Activated effector memory CD4-positive, alpha-beta T cell treated with anti-CD3 and anti-CD28 coated beads, Interleukin-2, amount 50 U/mL, for 16 hours (primary cell): ENCODE measurements at places on chromosomes 7 and 10.

GRCh38 chr10:71478173-71478572, 81.5 kb downstream of the CDH23 start:
- DNase-seq = no peak

DNA sequence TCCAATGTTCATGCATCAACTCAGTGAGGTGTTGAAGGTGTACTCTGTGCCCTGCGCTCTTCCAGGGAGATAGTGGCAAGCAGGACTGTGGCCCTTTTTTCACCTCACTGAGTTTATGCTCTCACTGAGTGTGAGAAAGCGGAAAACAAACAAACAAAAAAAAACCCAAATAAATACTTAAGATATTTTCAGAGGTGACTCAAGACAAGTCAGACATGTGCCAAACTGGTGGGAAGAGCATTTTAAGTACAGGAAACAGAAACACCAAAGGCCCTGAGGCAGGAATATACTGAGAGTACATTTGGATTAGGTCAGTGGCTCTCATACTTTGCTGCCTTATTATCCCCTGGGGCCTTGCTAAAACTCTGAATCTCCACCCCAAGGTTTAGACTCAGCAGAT, 111.9 kb upstream of the IGFBP3 start:
- DNase-seq = no peak

GRCh38 chr7:93060025-93060424, 57.8 kb downstream of the SAMD9 start:
- DNase-seq = no peak

GRCh38 chr7:46459942-46460341, 538.9 kb upstream of the IGFBP3 start:
- DNase-seq = no peak

DNA sequence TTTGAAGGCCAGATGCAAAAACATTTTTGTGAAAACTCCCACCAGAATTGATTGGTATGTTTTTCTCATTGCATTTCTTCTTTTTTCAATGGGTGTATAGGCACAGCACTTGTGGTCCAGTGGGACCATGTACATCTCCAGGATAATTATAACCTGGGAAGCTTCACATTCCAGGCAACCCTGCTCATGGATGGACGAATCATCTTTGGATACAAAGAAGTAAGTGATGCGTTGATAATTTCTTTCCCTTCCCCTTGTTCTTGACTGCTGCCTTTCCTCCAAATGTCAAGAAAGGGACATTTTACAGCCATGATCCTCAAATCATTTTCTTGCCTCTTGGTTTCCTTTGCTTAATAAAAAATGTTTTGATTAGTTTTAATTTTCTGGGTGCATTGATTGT, 331.5 kb downstream of the PLXDC2 start:
- DNase-seq = no peak

GRCh38 chr10:12724807-12725579, 276.5 kb downstream of the CCDC3 start:
- no peak for DNase-seq

GRCh38 chr7:2633538-2634266, 1.9 kb downstream of the TTYH3 start:
- peak; percentile 77 for DNase-seq

DNA sequence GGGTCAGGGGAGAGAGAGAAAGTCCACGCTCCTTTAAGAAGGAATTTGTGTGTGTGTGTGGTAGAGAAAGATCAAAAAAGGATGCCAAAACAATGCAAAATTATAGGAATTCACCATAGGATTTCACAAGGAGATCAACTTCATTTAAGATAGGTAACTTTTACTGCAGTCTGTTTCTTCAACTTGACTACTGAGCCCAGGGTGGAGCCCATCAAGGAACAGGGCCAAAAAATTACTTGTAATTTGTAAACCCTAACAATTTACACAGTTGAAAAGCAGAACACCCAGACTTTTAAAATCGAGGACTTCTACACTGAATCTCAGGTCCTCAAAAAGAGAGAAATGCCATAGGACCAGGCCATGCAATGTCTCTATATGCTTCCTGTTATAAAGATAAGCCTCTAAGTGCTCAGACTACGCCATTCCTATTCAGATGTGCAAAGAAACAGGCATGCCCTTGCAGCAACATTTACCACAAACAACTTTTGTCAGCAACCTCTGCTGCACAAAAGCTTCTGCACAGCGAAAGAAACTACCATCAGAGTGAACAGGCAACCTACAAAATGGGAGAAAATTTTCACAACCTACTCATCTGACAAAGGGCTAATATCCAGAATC, 10.6 kb upstream of the GIMAP4 start:
- no peak for DNase-seq

DNA sequence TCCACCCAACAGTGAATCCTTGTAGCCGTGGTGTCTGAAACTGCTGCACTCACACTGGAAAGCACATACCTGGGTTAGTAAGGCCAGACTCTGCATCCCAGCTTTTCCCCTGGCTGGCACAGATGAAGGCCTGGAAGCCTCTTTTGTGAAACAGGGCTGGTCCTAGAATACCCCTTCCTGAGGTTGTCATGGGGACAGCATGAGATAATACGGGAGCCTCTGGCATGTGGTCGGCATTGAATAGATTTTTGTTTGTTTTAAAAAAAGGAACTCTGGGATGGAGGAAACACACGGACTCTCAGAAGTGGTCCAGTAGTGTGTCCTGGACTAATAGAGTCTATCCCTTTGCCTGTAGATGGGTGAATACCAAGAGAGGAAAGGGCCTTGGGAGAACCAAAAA, 129.7 kb downstream of the TMEM178B start:
- DNase-seq = no peak

GRCh38 chr7:132221356-132221755, 354.9 kb downstream of the PLXNA4 start:
- DNase-seq = no peak

GRCh38 chr10:124305984-124306383, 112.7 kb downstream of the OAT start:
- DNase-seq = no peak

- no peak for DNase-seq
These were observed 68.1 kb downstream of the DGKB start for GRCh38 chr7:14834456-14834855.

DNA sequence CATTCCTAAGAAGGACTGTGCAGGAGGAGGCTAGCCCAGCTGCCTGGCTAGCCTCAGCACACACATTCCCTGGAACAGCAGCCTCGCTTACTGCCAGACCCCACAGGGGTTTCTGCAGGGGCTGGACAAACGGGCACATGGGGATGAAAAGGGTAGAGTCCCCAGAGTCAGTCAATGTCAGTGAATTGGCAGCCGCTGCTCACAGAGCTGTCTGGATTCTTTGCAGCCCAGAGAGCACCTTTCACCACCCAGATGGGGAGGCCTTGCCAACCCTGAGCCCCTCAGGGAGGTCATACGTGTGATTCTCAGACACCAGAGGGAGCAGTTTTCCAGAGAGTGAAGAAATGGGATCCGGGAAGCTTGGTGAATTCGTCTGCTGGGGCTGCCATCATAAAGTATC, 143.3 kb downstream of the KCNMA1 start:
- DNase-seq = no peak

GRCh38 chr10:100508691-100509150, 10.9 kb downstream of the SEC31B start:
- no peak for DNase-seq

DNA sequence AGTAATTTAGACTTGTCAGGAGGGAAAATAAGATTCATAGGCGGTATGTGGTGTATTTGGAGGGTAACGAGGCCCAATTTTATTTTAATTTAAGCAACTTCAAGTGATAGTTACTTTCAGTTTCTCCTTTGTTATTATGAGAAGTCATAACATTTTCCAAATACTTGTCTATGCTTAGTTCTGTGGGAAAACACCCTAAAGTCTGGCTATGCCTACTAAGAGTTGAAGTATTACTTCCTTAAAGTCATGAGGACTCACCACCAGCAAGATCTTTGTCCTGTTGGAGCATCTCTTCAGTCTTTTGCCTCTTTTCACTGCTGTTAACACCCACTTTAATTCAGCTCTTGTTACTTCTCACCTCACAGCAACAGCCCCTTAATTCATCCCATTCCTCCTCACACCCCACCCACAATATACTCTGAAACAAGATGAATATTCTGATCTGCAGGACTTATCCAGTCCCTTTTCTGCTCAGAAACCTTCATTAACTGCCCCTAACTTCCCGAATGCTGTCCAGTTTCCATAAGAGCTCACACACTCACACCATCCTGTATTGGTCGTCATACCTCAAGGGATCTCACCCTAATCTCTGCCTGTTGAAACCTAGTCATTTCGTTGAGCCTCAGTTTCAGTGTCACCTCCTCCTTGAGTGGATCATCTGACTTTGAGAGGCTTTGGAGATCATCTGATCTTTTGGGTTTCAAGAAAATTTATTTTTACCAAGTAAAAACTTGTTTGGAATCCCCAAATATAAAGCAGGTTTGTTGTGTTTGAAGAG, 61.3 kb downstream of the DNAH11 start:
- no peak for DNase-seq

GRCh38 chr7:38438970-38439369, 165.5 kb upstream of the TARP start:
- DNase-seq = no peak

DNA sequence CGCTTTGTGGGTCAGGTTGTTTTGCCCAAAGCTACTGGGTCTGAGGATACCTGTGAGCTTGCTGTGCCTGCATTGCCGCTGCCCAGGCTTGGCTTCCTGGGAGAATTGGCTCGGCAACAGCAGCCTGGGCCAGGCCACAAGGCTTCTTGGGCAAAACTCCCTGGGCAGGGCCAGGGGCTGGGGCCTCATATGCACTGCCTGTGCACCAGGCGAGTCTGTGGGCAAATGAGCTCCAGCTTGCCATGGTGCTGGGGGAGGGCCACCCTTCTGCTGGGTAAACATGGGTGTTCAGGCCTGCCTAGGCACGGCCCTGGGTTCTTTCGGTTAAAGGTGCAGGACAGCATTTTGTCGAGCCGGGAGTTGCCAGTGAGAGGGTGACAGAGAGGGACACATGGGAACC, 19.4 kb downstream of the ZMIZ1 start:
- no peak for DNase-seq

DNA sequence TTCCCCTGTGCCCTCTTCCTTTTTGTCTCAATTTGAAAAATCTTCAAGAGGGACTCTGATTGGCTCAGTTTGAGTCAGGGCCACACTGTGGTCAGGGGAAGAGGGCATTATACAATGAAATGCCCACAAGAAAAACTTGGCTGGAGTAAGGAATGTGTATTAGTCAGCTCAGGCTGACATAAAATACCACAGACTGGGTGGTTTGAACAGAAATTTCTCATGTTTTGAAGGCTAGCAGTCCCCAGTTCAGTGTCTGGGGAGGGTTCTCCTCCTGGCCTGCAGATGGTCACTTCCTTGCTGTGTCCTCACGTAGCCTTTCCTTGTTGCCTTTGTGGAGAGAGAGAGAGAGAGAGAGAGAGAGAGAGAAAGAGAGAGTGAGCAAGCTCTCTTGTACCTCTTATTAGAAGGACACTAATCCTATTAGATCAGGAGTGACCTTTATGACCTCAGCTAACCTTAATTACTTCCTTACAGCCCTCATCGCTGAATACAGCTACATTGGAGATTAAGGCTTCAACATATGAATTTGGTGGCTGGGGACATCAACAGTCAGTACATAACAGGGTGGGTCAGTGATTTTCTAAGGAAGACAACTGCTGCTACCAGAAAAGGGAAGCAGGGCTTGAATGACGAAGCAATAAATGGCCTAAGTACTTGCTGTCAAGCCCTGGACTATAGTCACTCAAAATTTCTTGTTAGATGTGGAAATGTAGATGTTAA, 25.8 kb upstream of the FAM13C start:
- DNase-seq = no peak

DNA sequence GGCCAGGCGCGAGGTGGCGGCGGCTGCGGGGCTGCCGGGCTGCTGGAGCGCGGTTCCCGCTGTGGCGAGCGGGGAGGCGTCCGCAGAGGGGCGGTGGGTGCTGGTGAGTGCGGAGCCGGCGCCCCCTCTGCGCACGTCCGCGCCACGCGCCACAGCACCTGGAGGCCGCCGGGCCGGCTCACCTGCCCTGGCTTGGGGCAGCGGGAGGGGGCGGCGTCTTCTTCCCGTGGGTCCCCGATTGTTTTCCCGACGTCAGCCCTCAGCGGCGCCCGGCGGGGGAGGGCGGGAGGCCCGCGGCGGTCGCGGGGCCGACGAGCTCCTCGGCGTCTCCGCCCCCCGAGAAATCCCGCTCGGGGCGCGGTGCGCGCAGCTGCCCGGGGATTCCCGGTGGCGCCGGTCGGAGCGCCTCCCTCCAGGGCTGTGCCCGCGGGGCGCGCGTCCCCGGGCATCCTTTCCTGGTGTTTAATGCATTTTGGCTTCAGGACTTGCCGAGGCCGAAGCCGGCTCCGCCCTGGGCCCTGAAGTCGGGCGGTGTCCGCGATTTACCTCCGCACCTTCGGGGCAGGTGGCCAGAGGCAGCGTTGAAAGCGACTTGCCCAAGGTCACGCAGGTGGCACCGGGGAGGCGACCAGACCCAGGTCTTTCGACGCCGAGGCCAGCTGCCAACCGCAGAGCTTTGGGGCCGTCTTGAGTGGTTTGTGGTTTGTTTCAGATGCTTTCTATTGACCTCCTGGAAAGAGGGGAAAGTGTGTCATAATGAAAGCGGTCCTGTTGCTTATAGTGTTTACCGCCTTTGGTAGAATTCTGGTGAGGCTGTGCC, 561 bp downstream of the PLEKHA1 start:
- peak; percentile 92 for DNase-seq

- DNase-seq = no peak
These were observed 21.2 kb downstream of the ITGB8 start for GRCh38 chr7:20351901-20352300.

DNA sequence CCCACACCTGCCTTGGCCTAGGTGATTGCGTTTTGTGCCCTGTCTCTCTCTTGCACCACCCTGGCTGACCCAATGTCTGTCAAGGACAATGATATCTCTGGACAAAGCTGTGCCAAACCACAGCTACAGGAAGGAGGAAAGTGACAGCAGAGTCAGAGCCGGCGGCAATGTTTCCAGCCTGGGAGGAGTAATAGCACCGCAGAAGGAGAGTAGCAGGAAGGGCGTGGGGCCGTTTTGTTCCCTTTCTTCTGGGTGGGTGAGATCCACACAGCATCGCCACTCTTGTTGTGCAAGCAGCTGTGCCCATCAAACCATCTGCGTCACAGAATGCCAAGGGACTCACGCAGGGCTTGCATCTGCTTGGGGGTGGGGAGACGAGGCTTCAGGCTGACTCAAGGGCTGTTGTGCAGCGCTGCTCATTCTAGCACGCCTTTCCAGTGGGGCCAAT, 341.6 kb upstream of the AUTS2 start:
- no peak for DNase-seq

DNA sequence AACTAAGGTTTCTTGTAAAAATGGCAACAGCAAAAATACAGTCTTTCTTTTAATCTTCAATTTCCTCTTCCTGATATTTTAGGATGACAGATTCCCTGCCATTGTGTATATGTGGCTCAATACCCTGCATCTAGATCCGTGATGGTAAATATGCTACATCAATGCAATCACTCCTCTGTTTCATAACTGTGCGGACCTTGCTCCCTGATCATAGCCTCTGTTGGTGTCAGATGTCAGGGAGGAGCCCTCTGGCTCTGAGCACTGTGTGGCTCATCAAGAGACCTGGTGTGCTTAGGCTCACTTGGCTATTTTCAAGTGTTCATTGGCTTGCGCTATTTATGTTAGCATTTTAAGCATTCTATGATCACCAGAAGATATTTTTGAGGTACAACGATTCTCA, 33.0 kb upstream of the AGR3 start:
- DNase-seq = no peak
